AG09309 (cell line): ENCODE measurements at places on chromosomes 2 and 18.

- DNase-seq: no peak
Measured at GRCh38 chr2:210224941-210225672, at the start of gene ACADL. TSS of gene ACADL (minus strand) at chr2:210225447. CDS start at chr2:210225263, 184 bp downstream.

DNA sequence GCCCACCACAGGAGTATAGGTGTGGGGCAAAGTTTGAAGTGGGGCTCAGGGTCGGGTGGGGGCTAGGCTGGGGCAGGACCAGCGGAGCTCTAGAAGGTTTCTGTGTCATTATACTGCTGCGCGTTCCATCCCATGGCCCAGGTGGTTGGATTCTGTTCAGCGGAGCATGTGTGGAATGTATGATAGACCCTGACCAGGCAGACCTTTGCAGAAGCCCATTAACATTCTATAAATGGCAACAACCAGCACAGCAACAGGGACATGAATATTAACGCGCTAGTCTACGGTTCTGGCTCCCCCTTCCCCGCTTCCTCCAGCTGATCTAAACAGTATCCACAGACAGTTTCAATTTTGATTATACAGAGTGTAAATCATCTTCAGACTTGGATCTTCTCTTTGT is 4.1 kb upstream of the PRKCE start:
- DNase-seq: no peak

DNA sequence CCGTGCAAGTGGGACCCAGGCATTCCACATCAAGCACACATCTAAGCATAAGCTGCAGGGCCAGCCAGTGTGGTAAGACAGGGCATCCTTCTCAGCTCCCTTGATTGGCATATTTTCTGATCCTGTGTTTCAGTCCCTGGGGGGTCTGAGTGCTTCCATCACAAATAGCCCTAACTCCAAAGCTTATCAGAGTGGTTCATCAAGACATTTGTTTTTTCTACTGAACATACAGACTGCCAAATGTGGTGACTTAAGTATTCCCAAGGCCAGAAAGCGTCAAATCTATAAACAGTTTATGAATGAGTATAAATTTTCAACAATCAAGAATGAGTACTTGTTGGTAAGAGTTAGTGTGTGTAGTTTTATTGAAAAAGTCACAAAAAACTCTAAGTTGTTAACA is 18.8 kb downstream of the SPRED2 start:
- no peak for DNase-seq

DNA sequence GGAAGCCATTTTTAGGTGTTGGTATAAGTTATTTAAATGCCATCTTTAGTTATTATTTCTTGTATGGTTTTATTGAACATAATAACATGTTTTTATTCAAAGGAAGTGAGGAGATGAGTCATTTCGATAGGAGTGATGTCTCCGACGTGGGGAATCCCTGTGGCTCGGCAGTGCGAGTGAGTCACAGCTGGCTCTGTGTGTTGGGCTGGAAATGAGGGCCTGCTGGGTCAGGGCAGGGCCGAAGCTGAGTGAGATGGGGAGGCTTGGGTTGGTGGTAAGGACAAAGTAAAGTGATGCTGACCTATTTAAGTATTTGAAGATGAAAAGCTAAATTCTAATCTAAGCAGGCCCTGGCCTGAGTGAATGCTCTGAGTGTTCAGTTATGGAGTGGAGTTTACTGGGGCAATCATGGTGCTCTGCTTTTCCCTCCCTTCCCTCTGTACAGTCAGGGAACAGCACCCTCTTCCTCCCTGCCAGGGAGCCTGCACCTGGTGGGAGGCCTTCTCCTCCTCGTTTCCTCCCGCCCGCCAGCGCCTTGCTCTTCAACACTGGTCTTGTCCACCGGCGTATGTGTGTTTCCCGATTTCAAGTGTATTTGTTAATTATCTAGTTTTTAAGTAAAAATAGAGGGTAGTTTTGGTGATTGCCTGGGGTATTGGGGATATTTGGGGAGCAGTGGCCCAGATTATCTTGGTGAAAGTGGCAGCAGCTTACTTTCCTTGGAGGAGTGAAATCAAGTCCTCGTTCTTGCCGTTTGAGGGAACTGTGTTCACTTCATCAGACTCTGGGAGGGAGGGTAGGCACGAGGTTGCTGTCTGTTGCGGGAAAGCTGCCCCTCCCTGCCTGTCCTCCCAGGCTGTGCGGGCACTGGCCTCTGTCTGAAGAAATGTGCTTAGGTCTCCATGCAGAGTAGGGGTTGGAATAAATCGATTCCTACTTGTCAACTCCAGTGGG is 157.0 kb downstream of the LDLRAD4 start:
- DNase-seq: peak; percentile 59

- no peak for DNase-seq
Measured at GRCh38 chr2:14866736-14867352, 234.3 kb downstream of the LRATD1 start.

- no peak for DNase-seq
Measured at GRCh38 chr2:16639431-16639830, 26.2 kb downstream of the CYRIA start.

- DNase-seq: peak; percentile 93
Measured at GRCh38 chr2:188787021-188787657, 187.0 kb upstream of the COL3A1 start.

DNA sequence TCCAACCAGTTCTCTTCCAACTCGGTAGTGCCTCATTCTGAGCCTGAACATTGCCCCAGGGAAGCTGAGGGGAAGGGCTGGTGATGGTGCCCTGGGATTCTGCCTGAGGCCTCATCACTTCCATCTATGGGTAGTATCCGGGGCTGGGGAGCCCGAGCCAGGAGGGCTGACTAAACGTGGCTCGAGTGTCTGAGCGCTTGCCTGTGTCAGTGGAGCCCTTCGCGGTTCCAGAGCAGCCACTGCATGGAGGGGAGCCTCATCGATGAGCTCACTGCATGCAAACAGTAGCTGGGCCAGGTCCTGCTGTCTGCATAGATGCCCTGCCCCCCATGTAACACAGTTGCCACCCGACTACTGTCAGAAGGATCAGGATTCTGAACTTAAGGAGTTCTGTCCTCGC is 129.3 kb downstream of the GLI2 start:
- DNase-seq: no peak

- DNase-seq: no peak
Measured at GRCh38 chr2:158544998-158545397, 88.2 kb downstream of the PKP4 start.

DNA sequence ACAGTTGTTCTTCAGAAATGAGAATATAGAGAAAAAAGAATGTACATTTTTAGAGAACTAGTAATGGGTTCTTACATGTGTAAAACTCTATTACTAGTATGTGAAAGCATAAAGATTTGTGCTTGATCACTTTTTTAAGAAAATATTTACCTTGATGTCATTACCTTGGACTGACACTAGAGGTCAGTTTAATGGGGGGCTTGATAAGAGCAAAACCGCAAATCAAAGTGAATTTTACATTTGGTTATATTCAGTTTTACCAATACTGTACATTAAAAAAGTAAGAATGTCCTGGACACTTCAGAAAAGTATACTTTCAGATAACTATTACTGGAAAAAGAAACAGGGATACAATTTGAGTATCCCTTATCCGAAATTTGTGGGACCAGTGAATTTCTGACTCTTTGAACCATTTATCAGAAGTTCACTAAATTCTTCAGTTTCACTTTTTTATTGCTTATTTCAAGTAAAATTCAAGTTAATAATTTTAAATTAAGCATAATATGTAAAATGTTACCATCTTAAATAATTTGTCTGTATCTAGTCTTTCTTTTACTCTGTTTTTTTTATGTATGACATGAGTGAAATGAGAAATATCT is 1149.5 kb downstream of the DSC3 start:
- no peak for DNase-seq

DNA sequence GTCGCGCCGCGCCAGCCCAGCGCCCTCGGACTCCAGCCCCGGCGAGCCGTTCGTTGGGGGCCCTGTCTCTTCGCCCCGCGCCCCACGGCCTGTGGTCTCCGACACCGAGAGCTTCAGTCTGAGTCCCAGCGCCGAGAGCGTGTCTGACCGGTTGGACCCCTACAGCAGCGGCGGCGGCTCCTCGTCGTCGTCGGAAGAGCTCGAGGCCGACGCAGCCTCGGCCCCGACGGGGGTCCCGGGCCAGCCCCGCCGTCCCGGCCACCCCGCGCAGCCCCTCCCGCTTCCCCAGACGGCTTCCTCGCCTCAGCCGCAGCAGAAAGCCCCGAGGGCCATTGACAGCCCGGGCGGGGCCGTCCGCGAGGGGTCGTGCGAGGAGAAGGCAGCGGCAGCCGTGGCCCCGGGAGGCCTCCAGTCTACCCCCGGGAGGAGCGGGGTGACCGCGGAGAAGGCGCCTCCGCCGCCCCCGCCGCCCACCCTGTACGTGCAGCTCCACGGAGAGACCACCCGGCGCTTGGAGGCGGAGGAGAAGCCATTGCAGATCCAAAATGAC is 1.4 kb downstream of the PHLPP1 start:
- no peak for DNase-seq

DNA sequence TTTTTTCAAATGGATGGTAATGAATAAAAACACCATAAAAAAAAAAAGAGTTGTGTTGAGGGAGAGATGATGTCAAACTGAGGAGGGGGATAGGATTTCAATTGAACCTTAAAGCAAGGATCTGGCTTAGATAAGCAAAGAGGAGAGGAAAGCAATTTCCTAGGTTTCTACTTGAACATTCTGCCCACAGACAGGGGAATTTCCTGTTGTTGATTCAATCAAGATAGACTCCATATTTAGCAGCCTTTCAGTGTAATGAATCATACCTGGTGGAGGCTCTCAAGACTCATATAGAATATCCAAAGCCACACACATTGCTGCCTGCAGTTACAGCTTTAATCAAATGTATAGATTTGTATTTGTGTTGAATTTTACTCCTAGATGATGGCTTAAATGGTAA is 294.4 kb upstream of the PIK3C3 start:
- no peak for DNase-seq

DNA sequence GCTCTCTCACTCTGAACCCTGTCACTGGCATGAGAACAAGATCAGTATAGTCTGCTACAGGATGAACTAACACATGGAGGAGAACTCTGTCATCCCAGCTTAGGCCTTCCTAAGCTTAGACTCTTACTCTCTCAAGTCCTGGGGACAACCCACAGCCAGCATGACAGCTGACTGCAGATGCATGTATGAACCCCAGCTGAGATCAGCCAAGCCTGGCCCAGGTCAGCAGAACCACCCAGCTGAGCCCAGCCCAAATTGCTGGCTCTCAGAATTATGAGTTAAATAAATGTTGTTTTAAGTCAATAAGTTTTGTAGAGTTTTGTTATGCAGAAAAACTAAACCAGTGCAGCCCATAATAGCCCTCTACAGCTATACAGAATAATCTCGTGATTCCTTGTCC is 287.3 kb downstream of the TNS1 start:
- no peak for DNase-seq

DNA sequence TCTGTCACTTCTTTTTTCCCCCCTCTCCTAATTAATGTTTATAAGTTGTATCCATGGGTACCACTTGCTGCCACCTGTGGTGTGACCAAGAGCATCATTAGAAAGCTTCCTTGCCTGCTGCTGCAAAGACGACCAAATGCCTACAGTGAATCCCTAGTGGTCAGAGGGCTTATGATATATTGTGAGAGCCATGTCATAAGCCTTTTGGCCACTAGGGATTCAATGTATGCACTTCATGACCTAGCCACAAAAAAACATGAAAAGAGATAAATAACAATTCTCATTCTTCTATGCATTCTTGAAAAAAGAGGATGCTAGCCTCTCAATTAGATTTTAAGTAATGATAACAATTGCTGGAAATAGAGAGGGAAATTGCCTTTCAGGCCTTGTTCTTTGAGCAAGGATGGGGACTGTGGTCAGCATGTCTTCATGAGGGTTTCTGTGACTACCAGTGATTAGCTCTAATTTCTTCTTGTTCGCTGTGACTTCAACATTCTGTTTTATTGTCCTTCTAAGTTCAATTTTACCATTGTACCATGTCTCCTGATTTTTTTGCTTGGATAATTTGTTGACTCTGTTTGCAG is 435.3 kb downstream of the TGIF1 start:
- no peak for DNase-seq

GRCh38 chr2:236214376-236214995 is 46.3 kb upstream of the GBX2 start:
- no peak for DNase-seq

DNA sequence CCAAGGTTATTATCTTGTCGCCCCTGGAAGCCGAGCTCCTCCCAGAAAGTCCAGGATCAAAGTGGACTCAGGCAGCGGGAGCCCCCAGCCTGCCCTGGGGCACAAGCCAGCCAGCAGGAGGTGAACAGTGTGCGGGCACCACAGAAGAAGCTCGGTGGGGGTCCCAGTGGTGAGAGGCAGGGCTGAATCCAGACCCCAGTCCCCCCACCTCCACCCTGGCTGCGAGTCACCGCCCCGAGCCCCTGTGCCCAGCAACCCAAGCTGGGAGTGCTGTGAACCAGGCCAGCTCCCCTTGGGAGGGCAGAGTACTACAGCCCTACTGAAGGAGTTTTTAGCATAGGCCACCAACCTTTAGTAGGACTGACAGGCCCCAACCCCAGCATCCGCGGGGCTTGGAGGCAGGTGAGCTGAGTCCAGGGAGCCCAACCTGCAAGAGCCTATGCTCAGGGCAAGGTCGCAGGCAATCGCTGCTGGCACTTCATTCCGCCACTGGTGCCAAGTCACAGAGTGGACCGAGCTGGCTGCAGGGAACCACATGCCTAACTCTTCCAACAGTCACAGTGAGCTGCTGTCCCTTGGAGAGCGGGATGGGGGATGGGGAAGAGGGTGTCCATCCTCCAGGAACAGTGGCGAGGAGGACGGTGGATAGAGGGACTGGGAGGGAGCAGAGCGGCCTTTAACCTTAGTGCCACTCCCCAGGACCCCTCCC is 3.0 kb downstream of the PIEZO2 start:
- no peak for DNase-seq

GRCh38 chr2:178530625-178531142 is 50.4 kb downstream of the PLEKHA3 start:
- no peak for DNase-seq

- DNase-seq: no peak
Measured at GRCh38 chr2:85413592-85414420, 3.6 kb upstream of the CAPG start.

DNA sequence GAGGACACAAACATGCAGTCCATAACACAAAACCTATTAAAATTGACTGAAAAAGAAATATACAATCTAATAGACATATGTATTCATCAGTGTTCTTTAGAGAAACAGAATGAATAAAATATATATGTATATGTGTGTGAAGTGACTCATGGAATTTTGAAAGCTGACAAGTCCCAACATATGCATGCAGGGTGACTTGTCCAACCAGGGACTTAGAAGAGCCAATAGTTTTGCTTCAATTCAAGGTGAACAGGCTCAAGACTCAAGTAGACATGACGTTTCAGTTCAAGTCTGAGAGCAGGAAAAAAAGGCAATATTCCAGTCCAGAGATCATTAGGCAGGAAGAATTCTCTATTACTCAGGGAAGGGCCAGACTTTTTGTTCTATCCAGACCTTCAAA is 271.2 kb upstream of the SETBP1 start:
- DNase-seq: no peak

GRCh38 chr18:45270289-45270771 is 344.9 kb upstream of the SLC14A2 start:
- DNase-seq: peak; percentile 63

GRCh38 chr2:121869363-121869762 is 113.9 kb downstream of the TSN start:
- no peak for DNase-seq

DNA sequence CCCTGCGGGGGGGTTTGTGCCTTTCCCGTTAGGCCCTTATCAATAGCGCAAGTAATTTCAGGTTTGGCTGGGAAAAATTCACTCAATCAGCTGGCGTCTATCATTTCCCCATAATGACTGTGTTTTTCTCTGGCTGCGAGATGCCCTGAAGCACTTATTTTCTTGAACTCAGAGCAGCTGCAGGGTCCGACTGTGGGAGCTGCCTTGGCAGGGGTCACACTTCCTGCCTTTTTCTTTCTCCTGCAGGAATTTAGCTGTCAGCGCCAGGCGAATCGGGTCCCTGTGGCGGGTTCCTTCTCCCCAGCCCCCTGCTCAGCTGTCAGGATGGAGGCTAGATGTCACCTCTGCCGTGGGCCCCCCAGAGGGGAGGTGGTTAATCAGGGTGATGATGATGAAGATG is 81.3 kb upstream of the HPCAL1 start:
- no peak for DNase-seq
